ENCODE measurements at places on chromosomes 7 and 10.

DNA sequence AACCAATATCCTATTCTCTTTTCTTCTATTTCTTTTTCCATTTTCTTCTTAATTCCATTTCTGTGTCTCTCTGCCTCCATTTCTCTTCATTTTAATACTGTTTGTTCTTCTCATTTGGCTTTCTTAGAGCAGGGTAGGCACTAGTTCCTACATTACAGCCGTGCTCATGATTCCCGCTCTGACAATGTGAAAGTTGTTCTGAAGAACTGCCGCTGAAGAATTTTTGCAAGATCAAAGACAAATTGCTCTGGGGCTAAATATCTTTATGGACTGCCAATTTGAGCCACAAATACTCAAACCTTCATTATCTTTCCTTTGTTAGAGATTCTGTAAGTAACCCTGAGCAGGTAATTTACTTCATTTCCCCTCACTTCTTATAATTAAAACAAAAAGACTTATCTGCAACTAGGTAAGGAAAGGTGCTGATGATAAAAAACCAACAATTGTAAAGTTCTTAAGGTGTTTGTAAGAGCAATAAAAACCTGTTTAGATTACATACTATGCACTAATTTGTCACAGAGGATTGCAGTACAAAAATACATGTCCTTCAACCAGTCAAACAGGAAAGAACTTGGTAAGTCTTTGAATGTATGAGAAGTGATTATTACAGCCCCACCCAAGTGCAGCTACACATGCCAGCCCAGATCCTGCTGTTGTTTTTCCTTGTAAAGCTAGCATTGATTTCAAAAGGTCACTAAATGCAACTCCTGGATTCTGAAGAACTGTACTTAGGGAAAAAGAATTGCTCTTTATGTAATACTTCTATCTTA lies 127.5 kb downstream of the COL28A1 start:
- no peak for DNase-seq

DNA sequence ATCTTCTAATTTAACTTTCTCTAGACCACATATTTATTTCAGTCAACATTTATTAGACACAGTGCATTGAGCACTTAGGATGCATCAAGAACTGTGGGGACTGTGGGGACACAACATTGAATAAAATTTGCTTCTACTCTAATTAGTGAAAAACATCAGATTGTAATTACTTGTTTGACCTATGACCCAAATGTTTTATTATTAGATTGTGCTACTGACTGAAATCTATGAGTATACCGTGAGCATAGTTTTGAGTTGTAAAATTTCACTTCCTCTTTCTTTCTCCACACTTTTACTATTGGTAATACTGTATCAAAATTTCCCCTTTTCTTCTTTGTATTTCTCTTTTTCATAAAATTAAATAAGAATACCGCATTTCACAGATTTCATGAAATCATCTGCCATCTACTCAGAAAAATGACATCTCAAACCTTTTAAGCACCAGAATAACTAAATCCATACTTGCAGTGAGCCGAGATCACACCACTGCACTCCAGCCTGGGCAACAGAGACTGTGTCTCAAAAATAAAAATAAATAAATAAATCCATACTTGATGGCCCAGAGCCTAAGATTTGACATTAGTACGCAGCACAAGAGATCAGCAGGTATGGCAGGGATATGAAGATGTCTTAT lies 25.4 kb upstream of the INPP5F start:
- no peak for DNase-seq

DNA sequence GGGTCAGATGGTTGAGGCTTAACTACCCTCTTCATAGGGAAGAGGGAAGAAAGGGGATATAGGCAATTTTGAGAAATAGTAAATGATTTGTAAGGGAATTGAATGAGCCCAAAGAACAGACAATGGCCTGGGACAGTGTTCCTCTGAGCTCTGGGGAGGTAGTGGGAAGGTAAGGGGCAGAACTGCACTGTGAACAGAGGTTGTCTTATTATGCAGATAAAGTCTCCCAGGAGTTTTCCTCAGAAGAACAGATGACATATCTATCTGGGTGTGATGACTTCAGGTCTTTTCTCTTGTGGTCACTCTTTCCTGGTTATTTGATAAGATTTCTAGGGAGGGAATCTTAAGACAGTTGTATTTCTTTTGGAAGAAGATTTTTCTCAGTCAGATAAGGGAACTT lies 296.1 kb downstream of the ZEB1 start:
- DNase-seq = no peak

GRCh38 chr10:31659665-31660064 lies 269.0 kb downstream of the ARHGAP12 start:
- no peak for DNase-seq

- no peak for DNase-seq
Measured at GRCh38 chr10:72913287-72913686, 19.7 kb downstream of the OIT3 start.

DNA sequence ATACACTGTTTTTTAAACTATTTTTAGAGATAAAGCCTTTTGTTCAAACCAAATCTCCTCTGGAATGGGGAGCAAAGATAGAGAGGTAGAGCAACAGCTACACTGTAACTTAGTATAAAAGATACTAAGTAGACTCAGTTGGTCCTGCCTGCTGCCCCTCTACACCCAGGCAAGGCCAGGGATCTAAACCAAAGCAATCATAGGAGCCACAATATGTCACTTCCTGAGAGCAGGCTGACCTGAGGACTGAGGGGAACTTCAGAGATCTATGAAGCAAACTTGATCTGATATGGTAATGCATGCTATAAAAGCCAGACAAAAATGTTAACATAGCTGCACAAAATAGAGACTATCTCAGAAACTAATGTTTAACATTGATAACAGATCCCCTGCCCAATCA lies 7.0 kb upstream of the TRDMT1 start:
- no peak for DNase-seq

- DNase-seq = no peak
Measured at GRCh38 chr10:15324611-15325010, 46.5 kb downstream of the FAM171A1 start.

GRCh38 chr7:26167303-26167934 lies 15.4 kb downstream of the NFE2L3 start:
- no peak for DNase-seq

DNA sequence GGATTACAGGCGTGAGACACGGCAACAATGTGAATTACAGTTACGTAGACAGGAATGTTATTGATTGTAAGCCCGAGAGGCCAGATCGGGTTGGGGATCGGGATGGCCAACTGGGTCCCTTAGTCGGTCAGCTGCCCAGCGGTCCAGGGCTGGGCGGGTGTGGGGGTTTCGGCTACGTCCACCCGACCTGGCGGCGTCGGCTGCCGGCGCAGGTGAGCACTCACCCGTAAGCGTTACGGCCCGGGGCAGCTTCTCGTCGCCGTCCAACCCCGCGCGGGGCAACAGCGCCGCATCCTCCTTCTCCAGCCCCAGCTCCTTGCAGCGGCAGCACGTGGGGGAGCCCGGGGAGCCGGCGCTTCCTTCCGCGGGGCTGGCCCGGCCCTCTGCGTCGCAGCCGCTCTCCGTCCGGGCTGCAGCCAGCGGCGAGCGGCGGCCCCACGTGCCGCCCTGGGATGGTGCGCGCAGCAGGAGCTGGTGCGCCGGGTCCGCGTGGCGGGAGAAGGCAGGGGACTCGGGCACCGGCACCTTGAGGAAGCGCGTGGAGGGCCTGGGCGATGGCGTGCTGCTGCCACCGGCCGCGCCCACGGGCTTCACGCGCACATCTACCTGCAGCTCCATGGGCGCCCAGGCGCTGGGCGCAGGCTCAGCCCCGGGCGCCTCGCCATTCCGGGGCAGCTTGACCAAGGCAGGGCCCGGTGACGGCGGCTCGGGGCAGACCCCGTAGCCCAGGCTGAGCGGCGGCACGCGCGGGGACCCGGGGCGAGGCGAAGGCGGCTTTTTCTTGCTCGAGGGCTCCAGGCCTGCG lies 609 bp downstream of the KLRG2 start:
- DNase-seq = no peak

DNA sequence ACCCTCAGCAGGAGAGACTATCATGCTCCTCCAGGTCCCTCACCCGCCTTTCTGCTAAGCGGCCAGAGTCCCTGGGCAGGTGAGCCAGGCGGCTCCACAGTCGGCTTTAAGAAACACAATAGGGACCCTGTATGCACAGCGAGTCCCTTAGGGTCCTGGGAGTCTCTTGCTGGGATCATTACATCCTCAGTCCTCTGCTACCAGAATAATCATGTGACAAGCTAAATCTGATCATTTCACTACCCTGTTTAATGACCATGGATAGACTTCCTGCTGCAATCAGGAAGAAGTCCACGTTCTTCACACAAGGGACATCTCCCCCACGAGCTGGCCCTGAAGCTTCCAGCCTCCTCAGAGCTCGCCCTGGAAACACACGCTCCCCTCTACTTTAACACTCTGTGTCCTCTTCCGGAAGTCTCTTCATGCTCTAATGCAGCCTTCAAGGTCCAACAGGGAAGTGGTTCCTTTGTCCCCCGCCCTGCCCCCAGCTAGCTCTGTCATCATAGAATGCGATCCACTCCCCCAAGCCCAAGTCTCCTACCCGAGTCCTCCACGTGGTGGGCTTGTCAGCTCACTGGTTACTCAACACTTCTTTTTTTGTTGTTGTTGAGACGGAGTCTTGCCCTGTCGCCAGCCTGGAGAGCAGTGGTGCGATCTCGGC lies 101.5 kb downstream of the RNF216 start:
- DNase-seq = no peak

DNA sequence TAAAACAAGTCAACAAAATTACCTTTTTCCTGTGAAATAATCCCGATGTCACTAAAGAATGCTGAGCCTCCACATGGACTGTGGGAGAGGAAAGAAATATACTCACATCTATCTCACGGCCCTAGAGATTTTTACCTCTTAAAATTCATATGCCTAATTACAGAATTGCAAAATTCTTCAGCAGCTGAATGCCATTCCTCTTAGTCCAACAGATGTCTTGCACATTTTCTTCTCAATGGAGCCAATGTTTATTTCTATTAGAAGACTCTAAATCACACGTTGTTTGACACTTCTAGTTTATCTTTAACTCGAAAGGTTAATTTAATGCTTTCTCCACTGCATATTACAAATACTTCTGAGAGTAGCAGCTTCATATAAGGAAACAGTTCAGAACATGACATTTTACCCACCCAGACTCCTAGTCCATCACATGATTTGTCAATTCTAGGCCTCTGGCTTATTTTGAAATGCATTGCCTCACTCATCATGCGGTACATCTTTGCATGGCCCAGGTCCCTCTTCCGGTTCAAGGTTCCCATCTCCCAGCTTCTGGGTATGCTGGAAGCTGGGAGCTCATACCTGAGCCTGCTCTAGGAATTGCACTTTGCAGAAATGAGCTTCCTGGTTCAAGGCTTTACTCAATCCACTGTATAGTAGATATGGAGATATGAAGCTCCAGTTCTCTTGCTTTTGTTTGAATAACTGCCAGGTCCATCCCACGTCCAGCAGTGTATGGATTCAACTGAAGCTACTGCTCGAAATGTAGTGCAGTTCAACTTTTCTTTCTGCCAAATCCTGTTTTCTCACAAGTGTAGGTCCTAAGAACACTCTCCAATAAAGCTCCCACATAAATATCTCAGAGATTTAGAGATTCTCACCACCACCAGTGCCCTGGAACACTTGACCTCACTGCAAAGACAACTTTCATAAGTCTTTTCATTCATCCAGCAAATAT lies 306.2 kb downstream of the GPR37 start:
- no peak for DNase-seq

DNA sequence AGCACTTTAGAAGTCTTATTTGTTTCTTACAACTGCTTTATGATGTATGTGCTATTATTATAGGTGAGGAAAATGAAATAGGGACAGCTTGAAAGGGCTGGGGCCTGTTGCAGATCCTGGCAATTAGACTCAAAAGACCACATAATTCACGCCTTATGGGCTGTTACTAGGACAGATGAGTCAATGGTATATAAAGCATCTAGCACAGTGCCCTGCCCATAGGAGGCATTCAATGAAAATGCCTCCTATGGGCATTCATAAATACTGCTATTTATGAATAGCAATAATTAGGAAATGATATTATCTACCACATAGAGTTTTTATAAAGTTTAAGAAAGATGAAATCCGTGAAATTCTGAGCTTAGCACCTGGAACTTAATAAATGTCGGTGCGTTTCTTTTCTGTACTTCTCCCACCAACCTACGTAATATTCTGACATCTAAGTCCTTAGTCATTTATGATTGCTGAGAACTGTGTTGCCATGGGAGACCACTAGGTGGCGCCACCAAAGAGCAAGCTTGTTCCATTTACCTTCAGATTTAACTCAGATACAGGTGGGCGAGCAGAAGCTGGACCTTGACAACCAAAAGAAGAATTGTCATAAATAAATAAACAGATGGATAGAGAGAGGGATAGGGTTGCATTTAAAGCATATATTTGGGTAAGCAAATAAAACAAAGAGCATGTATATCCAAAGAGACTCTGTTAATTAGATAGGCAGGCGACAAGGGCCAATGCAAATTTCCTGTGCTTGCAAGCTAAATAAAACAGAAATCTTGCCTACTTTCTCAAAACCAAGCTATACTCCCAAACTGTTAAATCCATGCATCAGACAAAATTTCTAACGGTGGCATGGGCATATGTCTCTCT lies 699.9 kb downstream of the INHBA start:
- DNase-seq = no peak

DNA sequence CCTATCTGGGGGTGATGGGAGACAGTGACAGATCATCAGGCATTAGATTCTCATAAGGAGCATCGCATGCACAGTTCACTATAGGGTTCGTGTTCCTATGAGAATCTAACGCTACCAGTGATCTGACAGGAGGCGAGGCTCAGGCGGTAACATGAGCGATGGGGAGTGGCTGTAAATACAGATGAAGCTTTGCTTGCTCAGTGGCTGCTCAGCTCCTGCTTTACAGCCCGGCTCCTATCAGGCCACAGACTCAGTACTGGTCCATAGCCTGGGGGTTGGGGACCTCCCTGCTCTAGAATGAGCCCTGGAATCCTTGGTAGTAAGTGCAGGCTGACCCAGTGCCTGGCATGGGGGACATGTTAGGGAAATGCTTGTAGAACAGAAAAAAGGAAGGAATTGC lies 426.0 kb downstream of the TYW1 start:
- no peak for DNase-seq

DNA sequence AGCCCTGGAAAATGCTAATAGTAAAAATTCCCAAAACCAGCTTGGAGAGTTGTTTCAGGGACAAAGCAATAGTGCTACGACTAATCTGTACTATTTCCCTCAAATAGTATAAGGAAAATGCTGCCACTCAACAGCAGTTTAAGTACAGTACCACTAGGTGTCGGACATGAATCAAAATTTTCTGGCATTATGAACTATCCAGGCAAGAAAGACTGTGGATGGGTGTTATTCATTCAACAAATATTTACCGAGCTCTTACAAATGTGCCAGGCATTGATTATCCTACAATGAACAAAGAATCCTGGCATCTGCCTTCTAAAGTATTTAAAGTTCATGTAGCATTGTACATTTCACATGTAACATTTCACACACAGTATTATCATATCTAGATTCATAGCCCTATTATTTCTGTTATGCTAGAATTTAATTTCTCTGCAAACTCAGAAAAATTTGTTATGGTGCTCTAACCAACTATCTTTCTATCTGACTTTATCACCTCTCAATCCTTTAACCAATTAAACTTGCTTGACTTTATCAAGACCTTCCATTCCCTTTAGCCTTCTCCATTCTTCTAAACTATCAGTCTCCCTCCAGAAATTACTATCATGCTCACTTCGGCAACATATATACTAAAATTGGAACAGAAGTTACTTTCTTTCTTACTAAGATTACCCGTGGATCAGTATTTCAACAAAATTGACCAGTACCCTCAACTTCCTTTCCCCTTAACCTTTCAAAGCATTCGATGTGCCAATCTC lies 80.6 kb downstream of the ARHGAP21 start:
- DNase-seq = no peak

- no peak for DNase-seq
Measured at GRCh38 chr7:55199418-55199817, 165.7 kb upstream of the LANCL2 start.

GRCh38 chr10:124030061-124030460 lies 63.3 kb downstream of the CHST15 start:
- no peak for DNase-seq
